ENCODE measurements at places on chromosomes 5 and 9.

DNA sequence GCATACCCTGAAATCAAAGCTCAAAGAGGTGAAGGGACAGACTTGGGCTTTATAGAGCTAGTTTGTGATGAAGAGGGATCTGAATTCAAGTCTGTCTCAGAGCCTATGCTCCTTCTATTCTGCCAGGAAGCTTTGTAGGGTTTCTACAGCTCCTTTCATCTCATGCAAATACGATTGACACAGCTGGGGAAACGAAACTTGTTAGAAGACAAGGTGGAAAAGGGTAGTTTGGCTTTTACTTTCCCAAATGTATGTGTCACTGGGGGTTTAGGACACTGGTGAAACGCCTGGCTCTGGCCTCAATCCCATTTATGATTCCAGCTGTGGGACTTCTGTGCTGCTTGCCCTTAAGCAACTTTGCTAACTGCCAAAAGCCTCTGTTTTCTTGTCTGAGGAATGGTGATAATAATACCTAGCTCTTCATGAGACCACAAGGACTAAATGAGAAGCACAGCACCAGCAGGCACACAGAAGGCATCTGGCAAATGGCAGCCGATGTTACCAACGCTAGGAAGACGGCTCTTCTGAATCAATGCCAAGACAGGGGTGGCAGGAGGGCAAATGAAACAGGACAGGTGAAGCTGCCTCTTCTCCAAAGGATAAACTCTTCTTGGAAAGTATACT is 70.3 kb upstream of the EQTN start:
- DNase-seq: no peak

DNA sequence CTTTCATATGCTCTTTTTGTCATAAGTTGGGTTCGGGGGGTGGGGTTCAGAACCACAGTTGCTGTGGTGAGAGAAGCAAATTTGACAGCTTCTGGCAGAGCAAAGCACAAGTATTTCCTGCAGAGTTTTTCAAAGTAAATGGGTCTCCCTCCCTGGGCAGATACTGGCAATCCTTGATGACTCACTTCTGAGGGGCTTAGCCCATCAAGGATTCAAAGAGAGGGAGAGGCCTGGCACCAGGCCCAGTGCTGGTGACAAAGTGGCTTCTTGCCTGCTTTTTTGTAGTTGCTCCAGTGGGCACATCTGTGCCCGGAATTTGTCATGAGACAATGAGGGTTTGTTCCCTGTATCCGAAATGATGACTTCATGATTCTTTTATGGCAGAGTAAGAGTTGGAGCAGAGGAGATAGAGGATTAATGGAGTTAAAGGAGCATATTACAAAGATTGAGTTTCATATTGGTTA is 46.6 kb upstream of the TNC start:
- DNase-seq: no peak

- no peak for DNase-seq
Observed at GRCh38 chr5:123965626-123966025, 453.6 kb downstream of the CSNK1G3 start.

- DNase-seq: no peak
Observed at GRCh38 chr5:165630261-165630778, 2124.9 kb downstream of the MAT2B start.

DNA sequence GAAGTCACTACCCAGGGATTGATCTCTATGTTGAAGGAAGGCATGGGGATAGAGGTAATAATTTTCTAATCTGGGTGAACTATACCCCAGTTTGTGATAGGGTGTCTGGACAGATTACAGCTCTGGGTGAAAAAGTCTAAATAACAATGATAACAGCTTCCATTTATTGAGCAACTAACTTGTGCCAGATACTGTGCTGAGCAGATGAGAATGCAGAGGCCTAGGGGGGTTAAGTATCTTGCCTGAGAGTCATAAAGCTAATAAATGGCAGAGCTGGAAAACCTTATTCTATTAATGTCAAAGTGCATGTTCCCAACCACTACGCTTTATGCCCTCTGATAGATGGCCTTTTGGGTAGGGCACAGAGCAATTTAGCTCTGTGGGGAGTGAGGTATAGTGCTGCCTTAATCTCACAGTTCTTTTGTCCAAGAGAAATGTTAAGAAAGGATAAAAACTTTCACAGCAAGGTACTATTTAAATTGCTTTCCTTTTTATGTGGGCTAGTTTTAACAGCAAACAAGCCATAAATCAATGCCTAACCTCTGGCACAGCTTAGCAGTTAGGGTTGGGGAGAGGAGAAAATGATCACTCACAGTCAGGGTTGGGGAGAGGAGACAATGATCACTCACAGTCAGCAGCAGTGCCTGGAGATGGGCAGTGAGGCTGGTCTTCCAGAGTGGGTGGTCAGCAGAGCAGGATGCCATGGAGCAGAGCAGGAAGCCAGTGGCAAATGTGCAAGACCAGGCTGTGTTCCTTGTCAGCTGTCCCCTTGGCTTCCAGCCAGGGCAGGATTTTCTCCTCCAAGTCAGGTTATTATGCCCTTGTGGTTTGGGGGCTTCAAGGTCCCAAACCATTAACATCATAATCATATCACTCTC is 187.0 kb downstream of the CARTPT start:
- no peak for DNase-seq

GRCh38 chr5:147893820-147894219 is 12.5 kb downstream of the C5orf46 start:
- DNase-seq: no peak

DNA sequence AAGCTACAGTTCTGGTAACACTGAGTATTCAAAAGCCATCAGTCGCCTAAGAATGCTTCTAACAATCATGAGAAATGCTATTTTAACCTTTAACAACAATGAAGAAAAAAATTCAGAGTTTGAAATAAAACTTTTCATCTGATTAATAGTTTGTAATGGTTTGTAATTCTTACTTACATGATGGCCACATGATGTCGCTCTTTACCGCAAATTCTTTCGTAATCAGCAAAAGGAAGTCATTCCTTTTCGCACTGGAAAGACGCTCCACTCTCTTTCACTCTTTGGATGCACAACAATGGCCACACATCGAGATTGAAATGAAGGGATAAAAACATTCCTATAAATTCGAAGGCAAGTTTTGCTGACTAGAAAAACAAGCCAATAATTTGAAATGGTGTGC is at the start of gene PCDHA7:
Gene PCDHA7 (plus strand): TSS at position 277 of the 400 bp plus-strand sequence. CDS start 115 bp downstream, at position 392.
- no peak for DNase-seq

DNA sequence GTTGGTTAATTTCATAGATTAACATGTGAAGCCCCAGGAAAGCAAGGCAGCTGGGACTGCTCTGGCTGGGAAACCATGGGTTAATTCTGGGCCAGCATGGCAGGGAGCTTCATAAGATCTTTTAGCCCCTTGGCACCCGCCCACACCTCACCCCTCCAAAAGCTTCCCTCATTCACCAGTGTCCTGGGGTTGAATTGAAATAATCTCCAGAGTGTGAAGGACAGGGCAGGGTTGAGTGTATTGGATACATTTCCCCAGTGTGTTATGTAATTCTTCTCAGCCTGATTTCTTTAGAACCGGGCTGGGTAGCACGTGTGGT is 19.4 kb downstream of the WNT8A start:
- no peak for DNase-seq

GRCh38 chr9:113523421-113524141 is 60.1 kb downstream of the RGS3 start:
- peak; percentile 36 for DNase-seq

GRCh38 chr9:107351382-107352045 is 68.4 kb downstream of the RAD23B start:
- DNase-seq: no peak

DNA sequence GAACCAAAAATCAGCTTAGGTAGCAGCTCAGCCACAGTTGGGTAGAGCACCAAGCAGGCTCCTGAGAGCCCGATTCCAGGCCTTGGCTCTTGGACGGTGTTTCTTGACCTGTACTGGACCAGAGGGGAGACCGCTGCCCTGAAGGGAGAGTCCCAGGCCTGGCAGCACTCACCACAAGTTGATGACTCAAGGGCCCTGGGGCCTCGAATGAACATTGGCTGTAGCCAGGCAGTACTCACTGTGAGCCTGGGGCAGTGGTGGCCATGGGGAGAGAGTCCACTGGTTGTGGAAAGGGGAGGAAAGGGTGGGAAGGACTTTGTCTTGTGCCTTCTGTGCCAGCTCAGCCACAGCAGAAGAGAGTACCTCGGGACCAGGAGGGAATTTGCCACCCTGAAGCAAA is 166.1 kb downstream of the EDIL3 start:
- DNase-seq: no peak

DNA sequence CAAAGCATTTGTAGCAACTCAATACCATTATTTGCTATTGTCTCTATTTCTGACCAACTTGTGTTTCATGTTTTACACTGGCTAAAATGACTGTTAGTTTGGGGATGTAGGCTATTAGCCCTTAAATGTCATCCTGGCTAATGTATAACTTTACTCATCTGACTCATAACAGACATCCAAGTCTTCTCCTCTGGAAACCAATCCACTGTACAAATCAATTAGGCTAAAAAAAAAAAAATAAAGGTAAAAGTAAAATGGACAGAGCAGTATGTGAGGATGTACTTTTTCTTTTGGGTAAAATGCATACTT is 20.6 kb downstream of the MEGF9 start:
- DNase-seq: no peak

DNA sequence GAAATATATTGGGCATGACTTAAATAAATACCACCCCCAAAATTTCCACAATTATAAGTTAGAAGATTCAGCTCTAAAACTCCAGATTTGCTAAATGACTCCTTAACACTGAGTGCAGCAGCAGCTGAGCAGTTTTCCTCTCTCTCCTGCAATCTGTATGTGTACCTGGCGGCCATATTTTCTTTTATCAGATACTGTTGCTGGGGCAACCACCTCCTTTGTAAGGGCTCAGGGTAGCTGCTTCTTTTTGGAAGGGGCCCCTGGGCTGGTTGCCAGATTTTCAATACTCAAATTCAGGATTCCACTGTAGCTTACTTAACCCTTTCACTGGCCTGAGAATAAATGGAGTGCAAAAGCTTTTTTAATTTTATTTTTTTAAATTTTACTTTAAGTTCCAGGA is 197.0 kb downstream of the TAF11L14 start:
- DNase-seq: no peak

DNA sequence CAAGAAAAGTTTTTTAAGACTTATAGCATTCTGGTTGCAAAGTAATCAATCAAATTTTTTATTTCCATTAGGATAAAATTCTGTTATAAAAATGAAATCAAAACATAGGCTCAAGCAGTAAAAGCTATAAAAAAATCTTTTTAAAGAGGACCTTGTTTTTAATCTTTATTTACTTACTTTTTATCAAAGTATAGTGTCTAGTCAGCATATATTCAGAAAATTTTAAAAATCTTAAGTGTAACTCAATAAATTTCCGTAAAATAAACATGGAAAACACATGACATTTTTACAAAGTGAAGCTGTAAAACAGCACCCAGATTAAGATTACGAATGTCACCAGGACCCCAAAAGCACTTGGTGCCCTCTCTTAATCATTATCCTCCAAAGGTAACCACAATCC is 302.4 kb downstream of the TMEM161B start:
- DNase-seq: no peak

GRCh38 chr9:31637265-31637664 is 747.2 kb upstream of the ACO1 start:
- no peak for DNase-seq

GRCh38 chr5:167790462-167791260 is 500.8 kb upstream of the WWC1 start:
- DNase-seq: no peak

- no peak for DNase-seq
Observed at GRCh38 chr9:127541176-127541575, 70.9 kb upstream of the STXBP1 start.

DNA sequence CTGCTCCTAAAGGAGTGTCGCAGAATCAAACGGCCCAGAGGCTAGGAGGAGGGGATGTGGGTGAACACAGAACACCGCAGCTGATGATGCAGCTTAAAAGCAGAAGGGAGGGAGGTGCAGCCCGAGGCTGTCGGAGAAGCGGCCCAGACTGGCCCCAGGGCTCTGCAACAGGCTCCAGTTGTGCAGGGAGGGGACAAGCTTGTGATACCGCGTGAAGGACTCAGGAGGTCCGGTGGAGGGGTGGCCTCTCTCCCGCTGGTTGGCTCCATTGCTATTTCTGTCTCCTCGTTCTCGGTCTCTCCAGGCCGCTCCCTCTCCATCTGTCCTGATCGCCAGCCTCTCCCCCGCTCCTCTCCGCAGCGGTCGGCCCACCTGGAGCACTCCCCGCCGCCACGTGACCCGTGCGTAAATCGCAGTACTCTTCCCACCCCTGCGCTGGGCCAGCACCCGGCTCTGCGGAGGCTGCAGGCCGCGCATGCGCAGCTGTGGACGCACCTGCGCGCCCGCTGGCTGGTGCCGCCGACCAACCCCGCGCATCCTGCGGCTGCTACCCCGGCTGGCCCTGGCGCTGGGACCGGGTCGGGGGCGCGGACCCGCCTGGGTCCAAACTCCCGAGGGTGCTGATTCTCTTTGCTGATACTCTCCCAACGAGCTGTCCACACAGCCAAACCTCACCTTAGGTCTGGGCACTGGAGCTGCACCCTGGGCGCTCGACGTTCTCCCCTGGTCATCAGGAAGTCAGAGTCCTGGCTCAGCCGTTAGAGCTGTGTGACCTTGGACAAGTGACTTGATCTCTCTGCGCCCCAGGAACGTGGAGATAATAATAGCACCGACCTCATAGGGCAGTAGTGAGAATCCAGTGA is 3.7 kb upstream of the STXBP1 start:
- DNase-seq: peak; percentile 47

- no peak for DNase-seq
Observed at GRCh38 chr5:111194925-111195324, 29.3 kb upstream of the CAMK4 start.

DNA sequence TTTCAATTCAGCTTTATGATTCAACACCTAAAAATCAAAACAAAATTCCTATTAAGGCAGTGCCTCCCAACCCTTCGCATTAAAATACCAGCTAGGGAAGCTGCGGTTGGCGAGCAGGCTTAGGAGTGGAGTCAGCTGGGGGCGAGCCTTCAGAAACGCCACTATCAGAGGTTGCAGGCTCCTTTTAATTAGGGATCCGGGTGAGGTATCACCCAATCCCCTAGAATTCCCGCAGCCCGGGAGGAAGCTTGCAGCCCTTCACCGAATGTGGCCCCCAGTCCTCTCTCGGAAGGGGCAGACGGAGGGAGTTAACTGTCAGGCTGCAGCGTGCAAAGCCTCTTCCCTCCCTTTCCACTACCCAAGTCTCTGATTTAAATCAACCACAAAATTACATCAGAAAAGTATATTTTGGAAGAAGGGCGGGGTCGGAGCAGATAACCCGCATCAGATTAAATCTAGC is 1.7 kb downstream of the STC2 start:
- no peak for DNase-seq

DNA sequence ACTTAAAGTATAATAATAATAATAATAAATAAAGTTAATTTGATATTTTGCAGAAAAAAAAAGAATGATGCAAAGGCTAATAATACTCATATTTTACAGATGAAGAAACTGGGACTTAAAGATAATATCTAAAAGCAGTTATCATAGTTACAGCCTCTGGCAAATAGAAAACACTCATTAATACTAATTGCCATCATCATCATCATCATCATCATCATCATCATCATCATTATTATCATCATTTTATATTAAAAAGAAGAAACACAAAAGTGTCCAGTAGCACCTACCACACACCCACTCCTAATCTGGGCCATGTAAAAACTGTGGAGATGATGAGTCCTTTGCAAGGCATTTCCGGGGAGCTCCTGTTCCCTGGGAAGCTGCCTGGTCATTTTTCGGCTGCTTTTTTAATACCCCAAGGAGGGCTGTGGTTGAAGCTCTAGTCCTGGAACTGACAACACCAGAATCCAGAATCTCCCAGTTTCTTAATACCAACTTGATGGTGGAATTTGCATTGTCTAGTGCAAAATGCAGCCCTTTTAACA is 70.8 kb downstream of the HTR4 start:
- DNase-seq: no peak

All from stimulated activated CD4-positive, alpha-beta T cell treated with anti-CD3 and anti-CD28 coated beads, Interleukin-1b, Interleukin-23, amount 100 ng/mL, for 1 hour (primary cell).